Amniotic stem cell (primary cell): ENCODE measurements at places on chromosomes 3 and 15.

GRCh38 chr3:159626598-159626997 is 362.0 kb upstream of the IL12A start:
- no peak for DNase-seq

- no peak for DNase-seq
These were observed 13.5 kb upstream of the STXBP5L start for GRCh38 chr3:120894316-120895057.

- no peak for DNase-seq
These were observed 244.0 kb downstream of the OCA2 start for GRCh38 chr15:27855137-27855536.

DNA sequence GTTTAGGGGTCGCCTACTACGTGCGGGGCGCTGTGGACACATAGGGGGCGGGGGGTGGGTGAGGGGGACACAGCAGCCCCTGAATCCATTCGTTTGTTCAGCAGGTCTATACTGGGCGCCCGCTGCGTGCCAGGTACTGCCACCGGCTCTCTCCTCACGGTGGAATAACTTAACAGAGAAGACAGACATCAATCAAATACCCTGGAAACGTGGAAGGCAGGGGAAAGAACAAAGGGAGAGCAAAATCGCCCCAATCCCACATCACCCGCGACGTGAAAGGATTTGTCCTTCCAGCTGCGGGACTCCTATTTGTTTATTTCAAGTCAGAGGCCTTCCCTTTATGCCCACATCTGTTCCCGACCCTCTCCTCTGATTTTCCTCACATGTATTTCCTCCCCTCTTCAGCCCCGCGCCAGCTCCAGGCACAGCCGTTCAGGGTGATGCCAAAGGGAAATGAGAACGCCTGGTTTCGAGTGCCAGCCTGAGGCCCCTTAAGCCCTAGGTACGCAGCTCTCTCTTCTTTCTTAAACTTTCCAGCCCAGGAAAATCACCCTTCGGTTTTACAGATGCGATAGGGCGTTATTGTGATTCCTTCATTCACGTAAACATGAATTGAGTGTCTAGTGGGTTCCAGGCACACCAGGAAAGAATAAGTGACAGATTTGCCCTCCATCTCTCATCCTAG is 726 bp upstream of the PROK2 start:
- no peak for DNase-seq

DNA sequence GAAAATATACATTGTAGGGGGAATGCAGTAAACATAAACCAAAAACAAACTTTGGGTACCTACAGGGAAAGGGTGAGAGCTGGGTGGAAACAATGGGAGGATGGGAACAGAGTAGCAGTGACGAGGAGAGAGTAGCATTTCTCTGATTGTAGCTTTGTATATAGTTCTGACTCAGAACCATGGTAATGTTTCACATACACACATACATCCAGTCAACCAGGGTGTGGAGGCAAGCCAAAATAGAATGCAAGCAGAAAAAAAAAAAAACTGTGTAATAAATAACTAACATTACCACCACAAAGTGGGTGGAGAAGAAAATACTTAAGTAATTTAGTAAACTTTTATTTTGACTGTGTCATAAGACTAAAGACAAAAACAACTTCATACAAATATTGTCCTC is 27.2 kb downstream of the BCL2A1 start:
- DNase-seq = no peak
